Suppressor macrophage (primary cell): ENCODE measurements at places on chromosomes 16 and 17.
A peak's percentile ranks its signal among the peaks of the same experiment; 100 is the strongest.

- DNase-seq: no peak
Observed at GRCh38 chr17:1002412-1002753, 5.5 kb downstream of the TIMM22 start.

DNA sequence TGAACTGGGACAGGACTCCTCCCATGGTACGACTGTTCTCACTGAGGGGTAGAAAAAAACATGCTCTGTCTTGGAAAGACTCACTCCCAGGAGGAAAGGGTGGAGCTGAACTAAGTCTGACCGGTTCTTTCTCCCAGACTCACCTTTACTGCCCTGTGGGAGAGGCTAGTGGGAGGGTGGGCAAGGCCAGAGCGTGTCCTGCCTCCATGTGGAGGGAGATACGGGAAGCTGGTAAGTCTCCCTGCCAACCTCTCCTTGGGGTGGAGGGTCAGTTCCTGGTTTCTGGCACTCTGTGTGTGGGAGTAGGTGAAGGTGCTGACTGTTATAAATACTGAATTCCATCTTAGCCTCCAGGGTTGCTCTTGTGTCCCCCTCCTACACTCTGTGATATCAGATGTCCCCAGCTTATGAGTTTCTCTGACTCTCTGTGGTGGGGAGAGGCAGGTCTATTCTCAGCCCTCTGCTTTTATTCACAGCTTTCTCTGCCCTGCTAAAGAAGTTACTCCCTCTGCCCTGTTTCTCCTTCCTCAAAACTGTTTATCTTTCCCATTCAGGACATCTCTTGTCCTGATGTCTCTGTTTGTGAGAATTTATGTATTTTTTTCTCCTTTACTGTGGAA, 26.9 kb upstream of the FAM20A start:
- peak; percentile 67 for DNase-seq

DNA sequence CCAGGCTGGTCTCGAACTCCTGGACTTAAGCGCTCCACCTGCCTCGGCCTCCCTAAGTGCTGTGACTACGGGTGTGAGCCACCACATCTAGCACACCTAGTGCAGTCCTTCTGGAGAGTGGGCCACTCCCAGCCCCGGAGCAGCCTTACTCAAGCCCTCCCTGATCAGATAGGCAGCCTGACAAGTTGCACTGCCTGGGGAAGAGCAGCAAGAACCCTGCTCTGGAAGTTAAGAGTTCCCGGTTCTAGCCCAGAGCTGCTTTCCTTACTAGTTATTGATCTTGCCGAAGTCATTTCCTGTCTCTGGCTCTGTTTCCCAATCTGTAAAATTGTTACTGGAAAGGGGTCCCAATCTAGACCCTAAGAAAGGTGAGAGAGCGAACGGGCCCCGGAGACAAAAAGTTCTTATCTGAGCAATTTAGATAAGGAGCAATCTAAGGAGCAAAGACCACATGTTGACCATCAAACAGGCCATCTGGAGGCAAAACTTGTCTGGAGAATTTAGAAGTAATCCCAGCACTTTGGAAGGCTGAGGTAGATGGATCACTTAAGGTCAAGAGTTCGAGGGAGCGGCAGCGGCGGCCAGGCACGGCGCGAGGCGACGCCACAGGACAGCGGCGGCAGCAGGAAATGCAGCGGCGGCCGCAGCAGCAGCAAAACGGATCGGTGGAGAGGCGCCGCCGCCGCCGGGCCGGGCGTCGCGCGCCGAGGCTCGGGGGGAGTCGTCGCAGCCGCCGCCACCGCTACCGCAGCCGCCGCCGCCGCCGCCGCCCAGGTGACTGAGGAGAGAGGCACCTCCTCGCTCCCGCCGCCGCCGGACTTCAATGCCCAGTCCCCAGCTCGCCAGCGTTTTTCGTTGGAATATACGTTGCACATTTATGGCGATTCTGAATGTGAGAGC, 4.3 kb upstream of the NAGLU start:
- peak; percentile 73 for DNase-seq

DNA sequence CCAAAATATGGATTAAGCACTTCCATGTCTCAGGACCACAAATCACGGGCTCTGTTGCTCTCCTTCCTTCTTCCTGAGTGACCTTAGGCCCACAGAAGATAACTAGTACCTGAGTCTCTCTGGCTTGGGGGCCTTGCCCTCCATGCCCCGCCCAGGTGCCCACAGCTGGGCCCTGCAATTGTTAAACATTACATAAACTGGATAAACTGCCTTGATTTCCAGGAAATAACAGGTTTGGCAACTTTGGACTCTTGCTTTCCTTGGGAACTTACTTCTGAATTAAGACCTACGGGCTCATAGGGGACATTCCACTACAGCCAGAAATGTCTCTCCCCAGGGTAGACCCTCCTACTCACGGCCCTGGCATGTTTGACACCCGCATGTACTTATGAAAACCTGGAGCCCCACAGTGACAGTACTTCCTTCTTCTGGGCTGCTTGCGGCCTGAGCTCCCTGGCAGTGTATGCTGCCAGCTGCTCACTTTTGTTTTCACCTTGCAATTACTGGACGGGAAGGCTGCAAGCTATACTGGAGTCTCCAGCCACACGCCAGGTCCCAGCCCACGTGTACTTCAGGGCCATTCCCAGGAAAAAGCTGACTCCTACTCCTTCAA, 2.3 kb upstream of the UBALD2 start:
- peak; percentile 77 for DNase-seq

- DNase-seq: peak; percentile 14
Observed at GRCh38 chr16:13923703-13924298, 3.8 kb downstream of the ERCC4 start.
